Activated naive CD4-positive, alpha-beta T cell treated with anti-CD3 and anti-CD28 coated beads for 36 hours (primary cell): ENCODE measurements at places on chromosomes 16 and 17.

- peak; percentile 28 for DNase-seq
These were observed 23.3 kb downstream of the SLC38A7 start for GRCh38 chr16:58661199-58661830.

DNA sequence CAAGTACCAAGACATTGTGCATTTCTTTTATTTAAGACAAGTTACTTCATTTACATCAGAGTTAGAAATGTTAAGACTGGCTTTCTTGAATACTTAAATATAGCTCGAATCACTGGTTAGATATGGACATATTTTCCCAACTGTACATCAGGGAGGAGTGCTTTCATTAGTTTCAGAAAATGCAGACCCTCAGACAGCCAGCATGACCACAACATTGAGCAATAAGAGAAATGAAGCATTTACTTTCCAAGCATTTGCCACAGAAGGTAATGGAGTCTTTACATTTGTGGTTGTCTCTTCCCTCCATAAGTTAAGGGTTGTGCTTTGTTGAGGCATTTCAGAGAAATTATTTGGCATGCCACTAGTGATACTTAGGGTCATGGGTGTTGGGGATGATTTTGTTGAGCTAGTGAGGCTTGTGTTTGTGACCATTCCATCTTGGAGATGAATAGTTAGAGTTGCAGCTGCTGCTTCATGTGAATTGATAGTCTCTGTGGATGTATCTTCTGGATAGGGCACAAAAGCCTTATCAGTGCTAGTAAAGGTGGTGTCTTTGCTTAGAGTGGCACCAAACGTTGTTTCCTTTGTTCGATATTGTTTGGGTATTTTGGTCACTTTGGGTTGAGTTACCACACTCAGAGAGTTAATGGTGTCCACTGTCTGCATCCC is 2.1 kb downstream of the OMG start:
- DNase-seq, result no peak

GRCh38 chr16:79509211-79509631 is 91.3 kb downstream of the MAF start:
- no peak for DNase-seq

DNA sequence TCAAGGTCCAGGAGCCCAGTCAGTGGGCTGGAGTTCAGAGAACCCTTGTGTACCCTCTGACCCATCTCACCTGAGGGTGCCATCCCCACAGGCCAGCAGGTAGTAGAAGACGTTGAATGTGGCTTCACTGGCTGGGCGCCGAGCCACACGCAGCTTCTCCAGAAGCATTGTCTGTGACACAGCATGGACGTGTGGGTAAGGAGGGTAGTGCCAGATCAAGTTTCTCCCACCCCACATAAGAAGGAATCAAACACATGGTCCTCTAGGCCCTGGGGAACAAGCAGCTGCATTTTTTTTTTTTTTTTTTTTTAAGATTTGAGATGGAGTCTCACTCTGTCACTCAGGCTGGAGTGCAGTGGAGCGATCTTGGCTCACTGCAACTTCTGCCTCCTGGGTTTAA is 60.9 kb downstream of the MYO18A start:
- no peak for DNase-seq

- DNase-seq, result no peak
These were observed 49.3 kb upstream of the WSB1 start for GRCh38 chr17:27244491-27245223.
